Inflammatory macrophage (primary cell): ENCODE measurements at places on chromosomes 7 and 10.

GRCh38 chr10:79559726-79560125 is 481 bp downstream of the SFTPA2 start:
- DNase-seq, result no peak

GRCh38 chr7:19557726-19558465 is 150.9 kb downstream of the POLR1F start:
- DNase-seq, result no peak

- no peak for DNase-seq
Measured at GRCh38 chr7:103541026-103541425, 95.0 kb upstream of the SLC26A5 start.

DNA sequence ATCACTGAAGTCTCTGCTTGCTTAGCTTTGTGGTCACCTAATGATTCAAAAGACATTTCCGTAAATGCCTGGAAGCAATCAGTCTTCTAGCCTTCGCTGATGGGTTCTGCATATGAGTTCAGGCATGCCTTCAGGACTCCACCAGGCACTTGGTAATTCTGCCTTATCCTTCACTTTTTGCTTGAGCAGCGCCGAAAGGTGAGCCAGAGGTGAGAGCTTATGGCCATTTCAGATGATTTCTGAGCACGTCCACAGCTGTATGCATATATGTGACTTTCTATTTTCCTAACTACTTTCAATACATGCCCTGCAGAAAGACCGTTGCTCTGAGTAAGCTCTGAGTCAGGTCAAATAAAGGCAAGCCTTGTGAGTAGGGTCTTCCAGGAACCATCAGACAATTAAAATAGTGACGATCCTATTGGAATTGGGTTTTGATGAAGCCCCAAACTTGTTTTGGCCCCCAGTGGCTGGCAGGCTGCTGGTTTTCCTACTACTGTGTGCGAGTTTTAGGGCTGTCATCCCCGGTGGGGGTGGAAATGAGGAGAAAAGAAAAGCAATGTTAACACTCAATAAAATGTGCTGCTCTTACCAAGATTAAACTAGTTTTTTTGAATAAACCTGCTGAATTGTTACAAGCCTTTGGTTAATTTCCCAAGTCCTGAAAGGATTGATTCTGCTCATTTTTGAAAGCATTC is 154.4 kb upstream of the AKR1E2 start:
- no peak for DNase-seq

GRCh38 chr10:15200626-15201025 is 32.1 kb upstream of the NMT2 start:
- DNase-seq, result no peak

DNA sequence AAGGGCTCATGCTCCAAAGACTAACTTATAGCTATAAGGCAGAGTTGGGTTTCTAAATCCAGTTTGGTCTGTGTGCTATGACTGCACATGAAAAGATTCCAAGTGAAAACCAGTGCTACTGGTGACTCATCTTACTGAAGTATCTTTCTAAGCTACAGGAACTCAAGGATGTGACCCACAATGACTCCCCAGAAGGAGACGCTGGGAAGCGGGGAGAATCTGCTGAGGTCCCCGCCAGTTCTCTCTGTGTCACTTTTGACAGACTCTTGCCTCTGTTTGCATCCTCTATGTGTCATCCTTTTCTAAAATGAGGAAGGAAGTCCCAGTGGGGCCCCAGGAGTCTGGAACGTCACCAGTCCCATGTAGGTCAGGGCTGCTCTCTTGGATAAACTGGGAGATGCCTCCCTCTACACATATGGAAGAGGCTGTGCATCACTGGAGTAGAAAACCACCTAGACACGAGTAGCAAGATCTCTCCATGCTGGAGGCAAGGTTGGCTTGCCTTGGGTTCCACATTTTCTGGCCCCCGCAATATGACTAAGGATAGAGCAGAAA is 28.8 kb upstream of the GPR26 start:
- no peak for DNase-seq

DNA sequence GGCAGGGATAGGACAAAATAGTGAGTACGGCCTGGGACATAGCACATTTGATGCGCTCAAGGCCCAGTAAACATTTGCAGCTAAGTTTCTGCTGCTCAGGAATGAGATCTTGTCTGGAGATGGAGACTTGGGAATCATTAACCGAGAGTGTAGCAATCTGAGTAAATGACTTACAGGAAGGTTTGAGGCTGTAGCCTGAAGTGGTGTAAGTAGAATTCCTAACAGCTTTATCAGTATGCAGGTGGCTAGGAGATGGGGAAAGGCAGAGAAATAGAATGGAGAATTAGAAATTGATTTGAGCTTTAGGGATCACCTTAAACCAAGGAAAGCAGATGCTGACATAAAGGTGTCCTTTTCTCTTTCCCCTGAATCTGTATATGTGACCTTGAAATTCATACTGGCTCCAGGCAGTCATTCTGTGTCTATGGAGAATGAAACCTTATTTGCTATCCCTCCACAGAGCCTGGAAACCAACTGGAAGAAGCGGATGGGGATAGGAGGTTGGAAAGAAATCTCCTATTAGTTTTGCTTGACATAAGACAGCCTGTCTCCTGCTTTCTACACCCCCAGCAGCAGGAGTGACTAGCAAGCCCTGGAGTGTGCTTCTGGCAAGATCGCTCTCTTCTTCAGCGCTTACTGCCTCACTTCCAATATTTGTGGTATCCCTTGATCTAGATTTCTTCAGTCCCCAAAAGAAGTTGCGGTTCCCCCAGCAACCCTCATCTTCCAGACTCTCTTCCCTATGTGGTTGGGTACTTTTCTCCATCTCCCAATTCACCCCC is 6.4 kb upstream of the PON2 start:
- DNase-seq, result no peak

GRCh38 chr10:132354356-132355094 is 22.5 kb downstream of the LRRC27 start:
- peak; percentile 44 for DNase-seq

DNA sequence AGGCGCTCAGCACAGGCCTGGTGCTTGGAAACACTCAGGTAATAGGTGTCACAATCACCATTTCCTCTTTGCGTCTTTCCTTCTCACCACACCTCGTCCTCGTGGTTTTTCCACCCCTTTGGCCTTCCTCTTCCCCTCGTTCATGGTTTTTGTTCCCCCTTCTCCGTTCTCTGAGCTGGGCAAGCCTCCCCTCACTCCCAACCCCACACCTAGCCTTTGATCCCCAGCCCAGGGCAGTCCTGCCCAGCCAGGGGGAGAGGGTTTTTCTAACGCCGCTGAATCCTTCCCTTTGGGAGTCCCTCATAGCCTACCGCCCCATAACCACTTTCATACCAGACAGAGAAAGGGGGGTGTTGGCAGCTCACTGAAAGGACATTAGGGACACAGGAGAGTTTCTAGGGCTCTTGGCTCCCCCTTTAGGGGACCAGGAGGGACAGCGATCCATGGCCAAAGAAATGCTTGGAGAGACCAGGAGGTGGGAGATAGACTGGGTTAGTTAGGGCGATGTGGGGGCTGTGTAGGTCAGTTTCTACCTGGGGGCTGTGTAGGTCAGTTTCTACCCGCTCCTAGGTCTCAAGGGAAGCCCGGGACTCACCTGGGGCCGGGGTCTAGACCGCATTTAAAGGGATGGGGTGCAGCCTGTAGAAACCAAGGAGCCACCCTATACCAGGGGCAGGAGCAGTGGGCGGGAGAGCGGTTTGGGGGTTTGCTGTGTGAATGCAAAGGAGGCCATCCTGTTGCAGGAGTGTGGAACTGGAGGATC is 1.4 kb downstream of the EPHB4 start:
- no peak for DNase-seq

DNA sequence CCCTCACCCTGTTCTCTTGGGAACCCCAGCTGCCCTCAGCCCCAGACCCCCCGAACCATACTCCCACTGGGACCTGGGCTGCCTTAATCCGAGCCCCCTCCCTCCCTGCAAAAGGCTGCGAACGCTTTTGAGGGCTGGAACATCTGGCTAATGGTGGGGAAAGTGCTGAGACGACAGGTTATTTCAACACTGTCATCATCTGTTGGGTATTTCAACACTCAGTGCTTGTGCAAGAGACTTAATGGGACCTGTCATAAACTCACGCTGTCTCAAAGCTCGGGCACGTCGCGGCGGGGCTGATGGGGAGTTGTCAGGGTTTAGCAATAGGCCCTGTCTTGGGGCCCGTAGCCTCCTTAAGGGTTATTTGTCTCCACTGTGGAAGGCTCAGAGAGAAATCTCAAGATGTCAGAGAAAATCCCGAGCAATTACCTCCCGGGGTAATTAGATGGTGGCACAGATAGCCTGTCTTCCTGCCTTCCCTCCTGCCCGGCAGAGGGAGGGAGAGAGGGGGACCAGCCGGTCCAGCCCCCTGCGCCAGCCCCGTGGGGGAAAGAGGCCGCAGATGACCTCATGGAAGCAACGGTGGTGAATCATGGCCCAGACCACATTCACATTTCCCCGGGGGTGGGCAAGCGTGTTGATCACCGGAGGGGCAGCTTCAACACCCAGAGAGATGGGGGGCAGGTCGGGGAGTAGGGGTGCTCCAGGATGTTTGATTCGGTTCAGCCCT is 88.7 kb upstream of the MYL10 start:
- peak; percentile 99 for DNase-seq

DNA sequence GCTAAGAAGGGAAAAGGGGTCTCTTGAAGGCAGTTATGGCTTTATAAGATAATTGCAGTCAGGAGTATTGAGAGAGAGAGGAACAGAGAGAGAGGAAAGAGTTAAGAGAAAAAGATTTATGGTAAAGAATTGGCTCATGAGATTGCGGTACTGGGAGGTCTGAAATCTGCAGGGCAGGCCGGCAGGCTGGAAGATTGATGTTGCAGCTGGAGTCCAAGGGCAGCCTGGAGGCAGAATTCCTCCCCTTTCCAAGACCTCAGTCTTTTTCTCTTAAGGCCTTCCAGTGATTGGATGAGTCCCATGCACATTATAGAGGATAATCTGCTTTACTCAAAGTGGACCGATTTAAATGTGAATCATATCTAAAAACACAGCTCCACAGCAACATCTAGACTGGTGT is 68.4 kb downstream of the HACD1 start:
- no peak for DNase-seq

- no peak for DNase-seq
Measured at GRCh38 chr10:4083509-4084003, 298.5 kb upstream of the KLF6 start.

- DNase-seq, result no peak
Measured at GRCh38 chr10:121664671-121665070, 66.4 kb upstream of the FGFR2 start.

DNA sequence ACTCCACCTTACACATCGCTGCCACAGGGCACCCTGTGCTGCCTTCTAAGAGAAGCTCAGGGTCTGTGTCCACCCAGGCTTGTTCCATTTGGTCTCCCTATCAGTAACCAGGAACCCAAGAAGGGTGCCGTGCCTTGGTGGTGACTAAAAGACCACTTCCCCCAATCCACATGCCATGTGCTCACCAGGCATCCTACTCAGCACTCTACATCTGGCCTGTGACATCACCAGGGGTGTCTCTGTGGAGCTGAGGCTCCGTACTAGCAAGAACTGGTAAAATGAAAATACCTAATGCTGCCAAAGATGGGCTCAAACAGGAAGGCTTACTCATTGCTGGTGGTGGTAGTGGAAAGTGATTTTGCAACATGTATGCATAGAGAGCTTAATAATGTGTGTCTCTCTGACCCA is 19.0 kb upstream of the C10orf71 start:
- peak; percentile 89 for DNase-seq

- no peak for DNase-seq
Measured at GRCh38 chr7:82018226-82018625, 248.4 kb upstream of the HGF start.

DNA sequence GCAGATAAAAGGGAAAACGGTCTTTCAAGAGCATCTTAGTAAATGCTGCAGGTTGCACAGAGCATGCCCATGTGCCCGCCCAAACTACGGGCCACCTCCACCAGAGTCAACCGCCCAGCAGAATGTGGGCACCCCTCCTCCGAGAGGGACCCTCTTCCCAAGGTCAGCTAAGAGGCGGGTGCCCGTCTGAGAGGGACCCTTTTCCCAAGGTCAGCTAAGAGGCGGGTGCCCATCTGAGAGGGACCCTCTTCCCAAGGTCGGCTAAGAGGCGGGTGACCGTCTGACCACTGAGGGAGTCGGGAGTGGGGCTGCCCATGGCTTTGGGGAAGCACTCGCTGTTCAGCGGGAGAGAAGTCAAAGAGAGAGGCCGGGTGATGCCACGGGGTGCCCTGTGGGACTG is 113.1 kb downstream of the PTPRN2 start:
- DNase-seq, result no peak

GRCh38 chr7:106779877-106780276 is 85.2 kb upstream of the PIK3CG start:
- peak; percentile 64 for DNase-seq

DNA sequence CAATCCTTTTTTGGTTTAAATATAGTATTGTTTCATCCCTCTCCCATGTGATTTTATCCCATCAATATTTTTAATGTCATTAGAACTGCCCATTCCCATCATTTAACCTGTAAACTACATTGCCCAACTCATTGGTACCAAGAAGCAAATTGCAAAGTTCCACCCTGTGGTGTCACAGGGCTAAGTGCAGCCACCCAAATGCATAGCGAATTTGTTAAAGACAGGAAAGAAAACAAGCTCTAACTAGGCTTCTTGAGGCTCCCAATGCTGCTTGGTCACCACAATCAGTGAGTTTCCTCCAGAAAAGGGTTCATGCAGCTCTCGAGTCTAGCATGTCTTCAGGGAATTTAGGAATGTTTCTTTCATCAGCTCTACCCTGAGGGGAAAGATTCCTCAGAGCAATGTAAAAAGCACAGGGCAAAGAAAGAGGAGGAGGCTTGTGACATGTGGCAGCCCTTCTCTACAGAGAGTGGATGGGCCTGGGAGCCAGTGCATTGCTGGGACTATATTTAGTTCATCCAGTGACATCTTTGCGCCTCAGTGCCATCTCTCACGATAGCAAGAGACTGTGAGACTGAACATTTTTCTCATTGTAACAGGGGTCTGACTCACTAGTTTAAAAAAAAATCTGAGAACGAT is 58.1 kb downstream of the CAV1 start:
- no peak for DNase-seq

GRCh38 chr7:23712368-23713284 is 2.6 kb downstream of the STK31 start:
- peak; percentile 51 for DNase-seq

DNA sequence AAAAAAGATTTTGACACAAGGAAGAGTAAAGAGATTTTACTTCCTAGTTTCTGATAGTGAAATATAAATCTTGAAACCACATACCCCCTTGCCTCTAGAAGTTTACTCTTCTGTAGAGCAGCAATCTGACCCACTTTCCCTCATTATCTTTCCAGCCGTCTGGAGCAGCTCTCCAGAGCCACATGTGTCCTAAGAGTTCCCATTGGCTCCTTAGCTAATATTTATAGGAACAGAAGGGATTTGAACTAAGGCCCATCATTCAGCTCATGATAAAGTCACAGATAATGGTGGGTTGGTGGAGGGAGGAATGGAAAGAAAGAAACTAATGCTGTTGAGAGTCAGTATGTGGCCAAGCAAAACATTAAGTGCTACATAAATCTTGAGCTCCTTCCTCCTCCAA is 121.8 kb downstream of the INHBA start:
- DNase-seq, result no peak
